ENCODE measurements at places on chromosomes 11 and 22.
A peak's percentile ranks its signal among the peaks of the same experiment; 100 is the strongest.

DNA sequence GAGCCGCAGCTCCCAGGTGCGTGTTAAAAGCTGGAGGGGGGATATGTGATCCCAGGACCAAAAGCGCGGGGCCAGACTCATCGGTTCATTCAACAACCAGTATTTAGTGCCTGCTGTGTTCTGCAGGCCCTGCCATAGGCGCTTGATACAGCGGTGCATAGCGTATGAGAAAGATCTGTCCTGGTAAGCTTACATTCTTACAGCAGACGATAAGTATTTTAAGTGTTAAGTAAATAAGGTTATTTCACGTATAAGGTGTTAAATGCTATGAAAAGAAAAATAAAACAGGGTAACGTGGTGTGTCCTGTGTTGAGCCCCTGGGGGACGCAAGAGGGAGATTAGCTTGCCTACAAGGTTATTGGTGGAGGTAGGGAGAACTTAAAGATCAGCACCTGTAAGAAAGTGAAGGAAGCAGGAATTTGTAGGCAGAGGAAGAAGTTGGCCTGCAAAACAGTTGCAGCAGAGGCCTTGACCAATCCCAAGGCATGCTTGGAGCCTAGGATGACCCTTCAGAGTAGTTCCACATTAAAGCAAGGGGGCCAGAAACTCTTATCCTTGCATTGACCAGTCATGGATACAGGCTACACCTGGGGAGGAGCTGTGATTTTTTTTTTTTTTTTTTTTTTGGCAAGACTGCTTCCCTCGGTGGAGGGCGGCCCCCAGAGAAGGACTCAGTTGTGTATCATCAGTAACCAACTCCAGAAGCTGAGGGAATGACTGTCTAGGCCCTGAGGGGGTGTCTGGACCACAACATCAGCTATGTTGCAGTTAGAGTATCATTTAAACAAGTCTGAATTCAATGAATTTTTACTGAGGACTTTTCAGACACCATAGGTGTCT lies 487 bp upstream of the LIPT2 start:
- DNase-seq: no peak

DNA sequence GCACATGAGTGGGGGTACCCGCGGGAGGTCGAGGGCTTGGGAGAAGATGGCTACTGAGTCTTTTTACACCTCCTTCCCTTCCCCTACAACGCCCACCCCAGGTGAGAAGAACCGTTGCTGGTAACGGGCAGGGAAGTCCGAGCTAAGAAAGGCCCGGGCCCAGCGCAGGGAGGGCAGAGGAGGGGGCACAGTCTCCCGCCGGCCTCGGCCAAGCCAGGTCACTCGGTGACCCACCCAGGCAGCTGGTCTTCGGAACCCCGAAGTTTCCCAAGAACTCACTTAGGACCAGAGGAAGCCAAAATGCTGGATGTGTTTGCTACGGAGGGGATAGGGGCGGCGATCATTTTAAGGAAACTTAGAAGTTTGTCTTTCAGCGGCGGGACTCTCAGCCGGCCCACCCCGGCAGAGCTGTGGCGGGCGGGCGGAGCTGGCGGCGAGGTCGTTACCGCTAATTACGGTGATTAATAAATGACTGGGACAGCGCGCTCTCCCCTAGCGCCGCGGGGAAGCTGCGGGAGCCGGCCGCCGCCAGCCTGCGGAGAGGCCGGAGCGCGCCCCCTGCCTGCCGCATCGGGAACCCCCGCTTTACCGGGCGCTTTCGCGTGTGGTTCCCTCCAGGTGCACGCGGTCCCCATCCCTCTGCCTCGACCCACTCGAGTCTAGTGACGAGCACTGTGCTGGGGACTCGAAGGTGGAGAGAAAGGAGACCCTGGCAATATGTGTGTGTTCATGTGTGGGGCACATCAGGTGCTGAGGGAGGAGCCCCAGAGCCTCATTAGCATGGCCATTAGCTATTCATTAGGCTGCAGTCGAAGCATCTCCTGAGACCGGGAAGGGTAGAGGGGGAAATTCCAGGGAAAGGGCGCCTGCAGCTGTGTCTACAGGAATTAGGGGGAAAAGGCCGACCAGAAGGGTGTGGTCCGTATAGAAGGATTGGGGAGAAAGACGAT lies 945 bp downstream of the ROBO3 start:
- DNase-seq: peak; percentile 60

DNA sequence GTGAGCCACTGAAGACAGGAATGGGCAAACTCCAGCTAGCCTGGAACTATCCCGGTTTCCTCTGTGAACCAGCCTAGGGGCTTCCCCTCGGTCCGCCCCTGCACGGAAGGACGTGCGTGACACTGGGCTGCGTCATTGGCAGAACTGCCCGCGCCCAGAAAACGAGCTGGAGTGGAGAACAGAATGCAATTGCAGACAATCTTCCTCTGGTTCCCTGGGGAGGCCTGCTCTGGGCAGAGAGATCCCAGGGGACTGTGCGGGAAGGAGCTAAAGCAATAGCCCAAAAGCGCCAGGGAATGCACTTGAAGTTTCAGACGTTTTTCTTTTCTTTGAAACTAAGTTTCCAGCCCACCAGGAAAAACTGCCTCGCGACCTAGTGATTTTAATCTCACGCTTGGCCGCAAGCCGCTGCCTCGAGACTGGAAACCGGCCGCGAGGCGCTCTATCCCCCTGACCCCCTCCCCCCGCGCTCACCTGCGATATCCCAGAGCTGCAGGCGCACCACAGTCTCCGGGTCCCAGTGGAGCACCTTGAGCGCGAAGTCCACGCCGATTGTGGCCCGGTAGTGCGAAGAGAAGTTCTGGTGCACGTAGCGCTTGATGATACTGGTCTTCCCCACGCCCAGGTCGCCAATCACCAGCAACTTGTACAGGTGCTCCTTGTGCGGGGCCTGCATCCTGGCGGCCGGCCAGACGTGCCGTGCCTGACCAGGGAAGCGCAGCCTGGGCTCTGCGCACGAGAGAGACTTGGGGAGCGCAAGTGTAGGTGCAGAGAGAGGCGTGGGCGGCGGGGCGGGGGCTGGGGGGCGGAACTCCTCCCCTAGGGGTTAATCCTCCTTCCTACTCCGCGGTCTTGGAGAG lies at the start of gene RAB38:
Gene RAB38 (minus strand): TSS at position 735 of the 860 bp plus-strand sequence. CDS start 59 bp downstream, at position 676.
- DNase-seq: peak; percentile 58

DNA sequence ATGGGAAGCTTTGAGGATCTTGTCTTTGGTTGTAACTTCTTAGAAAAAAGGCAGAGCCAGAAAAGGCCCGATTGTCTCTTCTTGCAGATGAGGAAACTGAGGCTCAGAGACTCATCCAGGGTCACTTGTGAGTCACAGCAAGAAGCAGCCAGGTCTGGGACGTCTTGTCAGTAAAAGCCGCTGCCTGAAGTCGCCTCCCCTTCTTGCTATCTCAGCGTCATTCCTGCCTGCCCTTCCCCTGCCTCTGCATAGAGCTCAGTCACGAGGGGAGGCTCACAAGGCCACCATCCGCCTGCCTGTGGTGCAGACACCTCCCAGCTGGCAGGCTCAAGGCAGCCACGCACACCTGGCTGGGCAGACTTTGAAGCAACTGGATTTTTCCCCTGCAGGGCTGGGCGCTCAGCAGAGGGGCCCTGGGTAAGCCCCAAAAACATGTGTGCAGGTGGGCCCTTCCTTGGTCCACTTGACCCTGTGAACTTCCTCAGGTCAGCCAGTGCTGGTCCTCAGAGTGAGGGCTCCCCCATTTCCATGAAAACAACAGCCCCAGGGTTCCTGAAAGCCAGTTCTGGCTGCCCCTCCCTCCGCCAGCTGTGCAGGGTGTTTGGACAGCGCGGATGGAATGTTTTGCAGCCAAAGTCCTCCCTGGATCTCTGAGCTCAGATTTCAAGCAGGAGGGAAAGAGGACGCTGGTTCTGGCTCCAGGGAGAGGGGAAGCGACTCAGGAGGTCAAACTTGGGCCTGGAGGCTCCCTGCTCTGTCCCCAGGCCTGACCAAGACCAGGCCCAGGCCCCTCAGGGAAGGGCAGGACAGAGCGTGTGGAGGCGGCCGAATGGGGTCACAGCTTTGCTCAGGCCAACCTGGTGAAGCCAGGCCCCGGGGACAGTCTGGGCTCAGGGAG lies 6.0 kb upstream of the RAB3IL1 start:
- DNase-seq: no peak

DNA sequence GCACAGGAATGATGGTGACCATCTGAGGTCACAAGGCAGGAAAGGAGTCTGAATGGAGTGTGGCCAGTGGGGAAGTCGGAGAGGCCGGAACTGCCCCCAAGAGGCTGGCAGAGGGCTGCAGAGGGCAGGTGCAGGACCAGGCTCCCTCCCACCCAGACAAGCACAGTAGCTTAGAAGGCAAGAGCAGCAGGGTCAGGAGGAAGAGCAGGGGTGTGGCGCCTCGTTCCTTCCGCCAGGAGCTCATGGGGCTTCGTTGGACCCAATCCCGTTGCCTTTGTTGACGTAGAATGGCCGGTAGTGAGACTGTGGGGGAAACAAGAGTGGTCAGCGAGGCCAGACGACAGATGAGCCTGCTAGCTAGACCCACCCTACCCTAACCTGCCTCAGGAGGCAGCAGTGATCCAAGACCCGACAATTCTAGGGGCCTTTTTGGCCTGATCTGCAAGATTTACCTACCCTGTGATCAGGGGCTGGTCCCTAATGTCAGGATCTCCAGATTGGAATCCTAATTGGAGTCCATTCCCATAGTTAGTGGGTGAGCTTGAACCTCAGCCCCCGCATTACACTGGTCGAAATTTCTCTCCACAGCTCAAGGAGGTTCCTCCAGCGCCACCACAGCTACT lies 25.6 kb downstream of the TRIM29 start:
- no peak for DNase-seq

- no peak for DNase-seq
These were observed 9.6 kb upstream of the PIK3C2A start for GRCh38 chr11:17217401-17217800.

- DNase-seq: peak; percentile 99
These were observed at the start of gene TMEM126B for GRCh38 chr11:85627998-85628770. Gene TMEM126B (plus strand): TSS chr11:85628593. CDS start chr11:85628608, 15 bp downstream.

DNA sequence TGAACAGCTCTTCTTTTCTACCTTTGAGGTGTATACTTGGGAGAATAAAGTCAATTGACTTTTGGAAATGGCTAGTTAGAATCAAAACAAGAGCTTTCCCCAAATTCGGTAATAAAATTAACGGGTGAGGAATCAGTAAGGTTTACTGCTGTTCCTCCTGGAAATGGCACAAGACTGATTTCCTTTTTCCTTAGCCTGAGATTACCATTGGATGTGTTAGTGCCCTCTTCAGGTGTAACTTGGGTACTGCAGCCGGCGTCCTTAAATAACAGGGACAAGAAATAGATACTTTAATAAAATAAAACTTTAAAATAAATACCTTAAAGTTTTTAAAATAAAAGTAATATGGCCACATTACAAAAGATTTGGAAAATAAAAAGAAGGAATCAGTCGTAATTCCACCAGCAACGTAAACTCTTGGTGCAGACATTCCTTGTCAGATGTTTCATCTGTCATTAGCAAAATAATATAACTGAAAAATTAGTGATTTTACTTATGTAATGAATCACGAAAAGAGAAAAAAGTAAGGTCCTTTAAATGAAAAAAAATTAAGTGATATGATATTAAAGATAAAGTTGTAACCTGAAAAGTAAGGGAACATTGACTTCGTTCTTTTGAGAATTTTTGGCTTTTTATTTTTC lies 29.7 kb downstream of the ZFTA start:
- DNase-seq: peak; percentile 74

GRCh38 chr11:29127461-29127860 lies 889.4 kb downstream of the KCNA4 start:
- no peak for DNase-seq

DNA sequence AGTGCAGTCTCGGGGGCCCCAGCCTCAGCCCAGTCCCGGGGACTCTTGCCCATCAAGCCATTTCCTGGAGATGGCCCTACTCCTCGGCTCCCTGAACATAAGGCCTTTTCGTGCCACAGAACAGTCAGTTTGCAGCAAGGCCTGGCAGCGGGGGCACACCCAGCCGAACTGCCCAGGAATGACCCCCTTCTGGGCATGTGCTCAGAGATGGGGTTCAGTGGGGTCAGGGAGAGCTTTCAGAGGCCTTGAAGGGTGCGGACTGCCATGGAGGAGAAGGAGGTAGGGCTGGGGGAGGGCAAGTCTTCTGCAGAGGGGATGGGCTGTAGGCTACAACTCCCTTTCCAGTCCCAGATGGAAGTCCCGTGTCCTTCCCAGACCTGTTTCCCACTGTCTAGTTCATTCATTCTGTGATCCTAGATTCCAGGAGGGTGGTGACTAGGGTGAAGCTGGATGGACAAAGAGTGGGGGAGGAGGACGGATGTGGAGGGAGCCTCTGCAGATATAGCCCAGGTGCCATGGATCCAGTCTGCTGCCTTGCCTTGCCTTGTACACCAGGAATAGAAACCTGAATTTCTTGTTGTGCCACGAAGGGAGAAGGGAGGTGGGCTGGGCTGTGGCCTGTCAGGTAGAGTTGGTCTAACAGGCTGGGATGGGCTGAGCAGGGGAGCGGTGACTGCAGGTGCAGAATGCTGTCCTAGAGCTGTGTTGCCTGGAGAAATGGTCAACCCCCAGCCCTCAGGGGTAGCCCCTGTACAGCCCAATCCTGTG lies 14.2 kb upstream of the OMP start:
- no peak for DNase-seq

GRCh38 chr11:70398834-70399680 lies 728 bp downstream of the CTTN start:
- peak; percentile 36 for DNase-seq

DNA sequence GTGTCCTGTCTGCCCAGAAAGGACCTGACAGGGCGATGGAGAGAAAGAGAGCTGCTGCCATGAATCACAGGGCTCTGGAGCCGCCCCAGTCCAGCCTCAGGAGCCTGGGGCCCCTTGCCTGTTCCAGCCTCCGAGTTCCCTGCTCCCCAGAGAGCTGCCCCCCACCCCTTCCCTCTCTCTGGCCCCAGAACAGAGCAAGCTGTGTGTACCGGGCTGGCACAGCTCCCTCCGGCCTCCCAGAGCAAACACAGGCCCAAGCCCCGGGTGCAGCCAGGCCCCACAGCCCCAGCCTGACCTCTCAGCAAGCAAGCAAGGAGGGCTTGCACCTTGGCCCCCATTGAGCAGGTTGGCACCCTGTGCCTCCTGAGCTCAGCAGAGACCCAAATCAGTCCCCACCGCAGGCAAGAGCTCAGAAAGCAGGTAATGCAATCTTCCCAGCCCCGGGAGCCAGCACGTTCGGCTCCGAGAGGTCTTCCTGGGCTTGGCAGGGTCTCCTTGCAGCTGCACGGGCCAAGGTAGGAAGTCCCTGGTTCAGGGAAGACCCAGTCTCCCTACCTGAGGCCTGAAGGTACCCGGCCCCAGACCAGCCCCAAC lies 1.4 kb downstream of the PACSIN3 start:
- DNase-seq: no peak

GRCh38 chr22:30728826-30729225 lies 34.2 kb downstream of the OSBP2 start:
- no peak for DNase-seq

All from activated CD8-positive, alpha-beta T cell treated with anti-CD3 and anti-CD28 coated beads, Interleukin-2, amount 10 ng/mL, durations not matched to agents 7 days and 5 days (primary cell).